ENCODE measurements at places on chromosomes 1 and 21. TPM values are rescaled to one million over a fixed set of nuclear protein-coding genes. Genes with fewer than 3 reads are reported as not detected.

GRCh38 chr1:225655509-225656258 lies 2.8 kb upstream of the ENAH start:
- no peak overlapping the region for H3K27ac ChIP-seq
- no peak overlapping the region for H3K4me3 ChIP-seq
- no peaks in the 10 kb centered on the region for H3K36me3 ChIP-seq
- peaks cover 9% of the 10 kb centered on the region for H3K27me3 ChIP-seq
- H3K4me1 ChIP-seq, result peaks cover 16% of the 10 kb centered on the region

- no peaks in the 10 kb centered on the region for H3K27me3 ChIP-seq
- H3K36me3 ChIP-seq, result no peaks in the 10 kb centered on the region
- H3K27ac ChIP-seq, result no peak overlapping the region
- no peak overlapping the region for H3K4me3 ChIP-seq
- H3K4me1 ChIP-seq, result no peaks in the 10 kb centered on the region
These were observed 103.1 kb downstream of the TOMM20 start for GRCh38 chr1:235025422-235025984.

The TSPEAR gene
- not detected for total RNA-seq

The MX2 gene
- total RNA-seq, result 87.1 TPM
